IPS DF 6.9 (cell line): ENCODE measurements at places on chromosomes 6 and 20.

- no peak for DNase-seq
Measured at GRCh38 chr20:11229772-11230171, 556.0 kb upstream of the JAG1 start.

GRCh38 chr6:166849749-166850183 lies 106.6 kb downstream of the RNASET2 start:
- no peak for DNase-seq

DNA sequence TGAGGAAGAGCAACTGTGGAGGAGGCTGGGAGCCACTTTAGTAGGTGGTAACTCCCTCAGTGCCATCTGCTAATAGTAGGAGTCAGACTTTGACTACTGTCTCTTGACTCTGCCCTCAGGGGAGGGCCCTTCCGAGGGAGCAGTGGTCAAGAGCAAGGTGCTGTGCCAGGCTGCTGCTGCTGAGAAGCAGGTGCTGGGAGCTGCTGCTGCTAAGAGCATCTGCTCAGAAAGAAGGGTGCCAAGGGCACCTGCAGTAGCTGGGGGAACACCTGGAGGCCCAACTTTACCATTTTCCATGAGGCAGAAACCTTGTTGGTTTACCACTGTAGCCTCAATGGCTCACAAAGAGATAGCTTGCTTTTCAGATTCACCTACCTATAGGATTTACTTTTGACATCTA lies 18.5 kb downstream of the GGTLC1 start:
- no peak for DNase-seq

GRCh38 chr6:33886673-33887144 lies 82.9 kb upstream of the MLN start:
- DNase-seq = no peak

DNA sequence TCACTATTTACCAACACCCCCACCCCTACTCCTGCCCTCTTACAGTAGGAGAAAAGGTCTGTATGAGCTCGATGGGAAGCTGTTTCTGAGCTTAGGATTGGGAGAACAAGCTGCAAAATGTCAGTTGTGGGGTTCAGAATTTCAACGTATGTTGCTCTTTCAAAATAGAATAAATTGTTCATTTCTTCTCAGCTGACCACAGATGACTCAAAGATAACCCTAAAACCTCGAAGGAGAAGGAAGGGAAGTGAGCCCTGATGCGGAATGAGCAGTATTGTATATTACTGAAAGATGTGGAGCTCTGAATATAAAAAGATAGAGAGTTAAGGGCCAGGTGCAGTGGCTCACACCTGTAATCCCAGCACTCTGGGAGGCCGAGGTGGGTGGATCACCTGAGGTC lies 35.9 kb upstream of the MYLIP start:
- no peak for DNase-seq

GRCh38 chr6:103826209-103826608 lies 1033.5 kb downstream of the HACE1 start:
- no peak for DNase-seq

DNA sequence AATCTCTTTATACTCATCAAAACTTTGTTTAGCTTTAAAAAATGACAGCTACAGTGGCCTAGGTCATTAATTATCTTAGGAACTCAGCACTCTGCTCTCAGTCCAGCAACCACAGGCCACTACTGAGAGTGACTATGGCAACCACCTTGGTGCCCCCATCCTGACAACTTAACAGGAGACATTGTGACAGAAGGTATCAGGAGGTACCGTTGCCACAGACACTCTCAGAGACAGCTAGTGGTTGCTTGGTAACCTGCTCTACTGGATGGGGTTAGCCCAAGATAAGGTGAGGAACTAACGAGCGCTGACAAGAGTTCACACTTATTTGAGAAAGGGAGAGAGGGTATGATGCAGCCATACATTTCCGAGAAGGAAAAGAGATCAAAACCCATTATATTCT lies 76.1 kb upstream of the TFAP2D start:
- no peak for DNase-seq

- no peak for DNase-seq
Measured at GRCh38 chr20:38986663-38987062, 24.5 kb downstream of the DHX35 start.
